ENCODE measurements at places on chromosomes 3 and 15. TPM values are rescaled to one million over a fixed set of nuclear protein-coding genes. Genes with fewer than 3 reads are reported as not detected.

FSIP1 gene
- total RNA-seq = 0.36 TPM

- DNase-seq = no peak
Observed at GRCh38 chr3:174812172-174812862, 46.8 kb upstream of the NAALADL2 start.

HIGD2B gene
- total RNA-seq = 0.24 TPM

GP9 gene
- total RNA-seq = not detected

- no peak for DNase-seq
Observed at GRCh38 chr3:157918402-157918801, 187.8 kb downstream of the SHOX2 start.

GRCh38 chr3:167754049-167754448 lies 18.5 kb downstream of the SERPINI1 start:
- no peak for DNase-seq

- DNase-seq = no peak
Observed at GRCh38 chr3:176755552-176755951, 441.7 kb downstream of the TBL1XR1 start.

ZNF501 gene
- total RNA-seq = 2.0 TPM

GRCh38 chr3:36679384-36680200 lies 84.8 kb downstream of the DCLK3 start:
- DNase-seq = no peak

- no peak for DNase-seq
Observed at GRCh38 chr3:187678726-187679268, 8.6 kb upstream of the SST start.

KPNA1 gene
- total RNA-seq = 52.8 TPM

GRCh38 chr3:119626196-119626595 lies 28.5 kb downstream of the PLA1A start:
- DNase-seq = no peak

- no peak for DNase-seq
Observed at GRCh38 chr3:15974647-15975046, 176.9 kb upstream of the ANKRD28 start.

LRRC31 gene
- not detected for total RNA-seq

GRCh38 chr3:141411251-141411771 lies 43.0 kb downstream of the ZBTB38 start:
- DNase-seq = no peak

GRCh38 chr3:155743606-155744005 lies 1.3 kb downstream of the PLCH1 start:
- no peak for DNase-seq

SPATA12 gene
- 0.29 TPM for total RNA-seq

- no peak for DNase-seq
Observed at GRCh38 chr15:71387810-71388209, 272.5 kb downstream of the THSD4 start.

- DNase-seq = no peak
Observed at GRCh38 chr3:184812662-184813042, 686 bp downstream of the VPS8 start.

GRCh38 chr3:195134431-195134830 lies 136.5 kb downstream of the XXYLT1 start:
- DNase-seq = no peak

CD276 gene
- total RNA-seq = 3.0 TPM

- no peak for DNase-seq
Observed at GRCh38 chr15:93779341-93779740, 452.0 kb upstream of the MCTP2 start.

GRCh38 chr15:77411619-77411976 lies 8.3 kb downstream of the PEAK1 start:
- DNase-seq = no peak

GOLGA6B gene
- not detected for total RNA-seq

DNA sequence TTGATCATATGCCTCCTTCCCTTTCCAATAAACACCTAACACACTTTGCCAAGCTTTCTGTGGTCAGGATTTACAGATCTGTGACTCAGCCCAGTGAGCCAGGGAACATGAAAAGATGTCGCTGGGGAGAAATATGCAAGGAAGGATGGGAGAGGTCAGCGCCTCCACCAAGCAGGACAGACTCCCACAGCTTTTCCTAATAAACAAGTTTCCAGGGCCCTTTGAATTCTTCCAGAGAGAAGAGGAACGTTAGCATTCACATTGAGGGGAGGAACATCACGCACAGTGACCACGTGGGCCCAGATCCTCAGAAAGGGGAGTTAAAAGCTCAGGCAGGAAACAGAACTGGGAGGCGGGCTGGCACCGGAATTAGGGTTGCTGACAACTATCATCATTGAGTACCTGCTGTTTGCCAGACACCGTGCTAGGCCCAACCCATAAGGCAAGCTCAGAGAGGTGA lies 33.3 kb upstream of the MRPS22 start:
- DNase-seq = no peak

STRIT1 gene
- total RNA-seq = not detected
